ENCODE measurements at places on chromosomes 1 and 21. TPM values are rescaled to one million over a fixed set of nuclear protein-coding genes. Genes with fewer than 3 reads are reported as not detected.

MAN1C1 gene
- 0.64 TPM for total RNA-seq

ZSWIM5 gene
- not detected for total RNA-seq

KLF17 gene
- total RNA-seq = 0.24 TPM

IVL gene
- 0.43 TPM for total RNA-seq

OR6N2 gene
- not detected for total RNA-seq

TOR3A gene
- 36.1 TPM for total RNA-seq

MPL gene
- total RNA-seq = not detected

Data from tracheal epithelial cell (primary cell).